ENCODE measurements at places on chromosomes 3 and 15.

DNA sequence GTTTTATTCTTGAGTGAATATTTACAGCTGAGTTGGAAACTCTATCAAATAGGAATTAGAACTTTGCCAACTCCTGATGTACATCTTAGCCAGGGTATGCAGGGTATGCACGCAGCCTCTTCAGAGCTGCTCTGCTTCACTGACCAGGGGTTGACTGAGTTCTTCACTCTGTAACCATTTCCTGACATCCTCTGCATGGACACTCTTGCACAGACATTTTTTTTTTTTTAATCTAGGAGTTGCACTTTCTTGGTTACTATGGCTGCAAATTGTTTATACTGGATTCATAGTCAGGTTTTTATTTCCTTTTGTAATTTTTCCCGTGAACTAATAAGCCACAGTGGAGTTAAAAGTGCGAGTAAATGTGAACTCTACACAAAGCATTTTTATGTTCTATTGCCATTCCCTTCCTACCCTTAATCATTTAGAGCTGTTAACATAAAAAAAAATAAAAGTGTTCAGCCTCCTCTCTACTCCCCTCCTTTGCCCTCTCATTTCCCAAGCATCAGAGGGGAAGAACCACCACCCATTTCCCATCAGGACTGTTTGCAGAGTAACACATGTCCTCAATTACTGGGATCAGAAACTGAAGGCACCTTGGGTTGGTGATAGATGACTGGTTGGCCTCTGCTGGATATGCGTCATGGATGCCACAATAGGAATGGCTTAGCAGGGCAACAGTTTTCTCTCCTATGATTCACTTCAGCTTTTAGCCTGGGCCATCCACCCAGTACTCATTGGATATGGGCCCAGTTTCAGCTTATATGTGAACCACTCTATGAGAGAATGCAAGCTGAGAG, 54.0 kb downstream of the DUT start:
- peak; percentile 96 for DNase-seq

- DNase-seq = no peak
These were observed 2.5 kb downstream of the NDUFAF3 start for GRCh38 chr3:49024449-49024848.

GRCh38 chr3:138914870-138915502, 32.0 kb downstream of the FOXL2 start:
- DNase-seq = peak; percentile 35

DNA sequence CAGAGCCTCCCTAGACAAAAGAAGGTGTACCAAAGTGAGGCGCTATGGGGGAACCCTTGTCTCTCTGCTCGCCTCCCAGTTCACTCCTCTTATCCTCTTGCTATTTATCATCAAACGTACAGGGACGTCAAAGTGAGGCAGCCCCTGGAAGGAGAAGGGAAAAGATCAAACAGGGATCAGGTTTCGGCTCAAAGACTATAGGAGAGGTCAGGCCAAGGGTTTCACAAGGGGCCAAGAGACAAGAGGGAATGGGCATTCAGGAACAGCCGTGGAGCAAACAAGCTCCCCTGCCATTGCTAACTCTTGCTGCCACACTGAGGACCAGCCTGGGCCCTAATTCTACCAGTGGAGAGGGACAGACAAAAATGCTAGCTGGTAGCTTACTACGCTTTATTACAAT, 168.7 kb downstream of the GREM1 start:
- DNase-seq = no peak

- DNase-seq = no peak
These were observed 455.5 kb downstream of the MAGI1 start for GRCh38 chr3:65583188-65583587.

DNA sequence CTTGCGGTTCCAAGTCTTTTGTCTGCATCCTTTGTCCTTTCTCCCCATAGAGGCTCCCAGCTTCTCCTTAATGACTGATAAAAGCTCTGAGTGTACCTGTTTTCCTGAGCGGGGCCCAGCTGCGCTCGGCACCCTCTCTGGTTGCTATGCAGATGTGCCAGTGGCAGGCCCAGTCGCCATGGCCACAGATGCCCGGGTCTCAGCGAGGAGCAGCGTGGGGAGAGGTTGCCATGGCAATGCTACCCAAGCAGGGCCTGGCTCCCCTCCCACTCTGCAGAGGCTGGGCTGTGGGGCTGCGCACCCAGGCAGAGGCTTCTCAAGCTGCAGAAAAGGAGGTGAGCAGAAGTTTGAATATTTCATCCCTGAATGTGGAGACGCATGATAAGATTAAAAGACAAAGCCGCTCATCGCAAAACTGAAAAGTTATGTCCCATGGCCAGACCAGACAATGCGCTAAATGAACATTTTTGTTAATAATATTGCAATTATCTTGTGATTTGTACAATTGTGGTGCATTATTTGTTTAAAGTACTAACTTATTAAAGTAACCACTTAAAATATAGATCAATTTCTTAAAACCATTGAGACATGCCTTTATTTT, 66.1 kb downstream of the TPRA1 start:
- no peak for DNase-seq

DNA sequence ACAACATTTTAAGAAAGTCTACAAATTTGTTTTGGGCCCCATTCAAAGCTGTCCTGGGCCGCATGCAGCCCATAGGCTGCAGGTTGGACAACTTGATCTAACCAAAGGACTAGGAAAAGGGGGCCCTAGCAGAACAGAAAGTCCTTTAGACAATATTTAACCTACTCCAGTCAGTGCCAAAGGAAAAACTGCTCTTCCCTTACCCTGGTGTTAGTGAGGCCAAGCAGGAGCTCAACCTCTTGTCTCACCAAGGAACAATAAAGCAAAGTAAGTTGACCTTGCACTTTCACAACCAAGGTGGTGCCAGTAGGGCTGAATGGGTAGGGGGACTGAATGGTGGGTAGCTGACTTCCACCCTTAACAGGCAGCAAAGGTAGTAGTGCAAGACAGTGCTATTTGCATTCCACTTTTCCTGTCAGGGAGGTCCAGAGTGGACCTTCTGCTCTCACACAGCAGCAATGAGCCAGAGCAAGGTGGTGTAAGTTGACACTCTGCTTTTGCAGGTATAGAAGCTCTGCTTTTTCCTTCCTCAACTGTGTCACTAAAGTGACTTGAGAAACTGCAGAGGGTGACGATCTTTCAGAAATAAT, 124.9 kb downstream of the WDR72 start:
- DNase-seq = no peak

DNA sequence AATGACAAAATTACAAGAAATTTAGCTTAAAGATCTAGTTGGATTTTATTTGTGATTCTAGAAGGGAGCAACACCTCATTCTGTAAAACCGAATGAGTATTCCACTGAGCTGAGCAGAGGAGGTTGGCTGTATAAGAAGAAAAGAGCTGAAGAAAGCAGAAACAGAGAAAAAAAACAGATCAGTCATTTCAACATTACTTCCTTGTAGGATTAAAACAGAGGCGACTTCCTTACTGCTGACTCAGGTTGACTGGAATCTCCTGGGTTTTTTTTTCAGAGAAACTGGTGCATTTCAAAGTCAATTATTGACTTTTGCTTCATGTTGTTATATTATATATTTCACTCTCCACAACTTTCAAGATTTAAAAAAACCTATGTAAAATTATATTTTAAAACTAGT, 368.1 kb upstream of the UBE2E2 start:
- no peak for DNase-seq

DNA sequence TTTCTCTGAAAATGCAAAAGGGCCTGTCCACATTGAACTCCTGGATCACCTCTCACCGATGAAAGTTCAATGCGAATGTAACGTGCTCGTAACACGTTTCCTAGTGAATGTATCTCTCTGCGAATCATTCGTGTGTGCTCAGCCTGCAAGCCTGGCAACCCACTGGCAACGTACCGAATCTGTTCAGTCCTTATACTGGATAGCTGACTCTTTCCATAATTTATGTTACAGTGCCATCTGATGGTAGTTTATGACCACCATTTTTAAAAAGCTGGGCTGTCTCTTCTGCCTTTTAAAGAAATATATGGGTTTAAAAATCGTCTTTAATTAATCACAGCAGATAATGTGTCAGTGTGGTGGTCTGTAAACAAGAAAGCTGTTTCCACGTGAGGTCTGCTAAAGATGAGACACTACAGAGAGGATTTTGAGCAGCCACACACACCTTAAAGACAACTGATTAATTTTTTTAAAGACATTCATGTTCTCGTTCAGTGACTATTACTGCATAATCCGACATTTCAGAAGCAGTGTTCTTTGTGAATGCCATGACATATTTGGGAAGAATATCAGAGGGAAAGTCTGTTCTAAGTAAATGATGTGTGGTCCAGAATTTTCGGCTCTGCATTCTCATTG, 69.4 kb upstream of the FOXP1 start:
- peak; percentile 65 for DNase-seq

GRCh38 chr3:46116996-46117395, 89.7 kb upstream of the XCR1 start:
- no peak for DNase-seq

DNA sequence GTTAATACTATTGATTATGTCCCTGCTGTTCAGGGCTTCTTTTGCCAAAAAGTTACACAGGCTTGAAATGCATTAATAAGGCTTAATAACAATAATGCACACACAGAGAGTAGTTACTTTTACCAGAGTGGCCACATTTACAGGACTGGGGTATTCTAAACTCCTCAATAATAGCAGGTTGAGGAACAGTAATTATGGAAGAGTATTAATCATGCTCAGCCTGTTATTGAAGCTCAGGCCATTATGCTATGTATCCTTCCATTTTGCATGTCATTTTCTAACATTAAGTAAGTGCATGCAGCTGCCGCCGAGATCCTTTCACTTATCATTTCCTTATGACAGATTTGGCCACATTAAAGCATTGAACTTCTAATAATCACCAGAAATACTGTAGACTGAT, 5.7 kb downstream of the ARRDC4 start:
- no peak for DNase-seq

Data from AG08395 (cell line).